NCI-H446 (cell line): ENCODE measurements at places on chromosomes 16 and 17.

DNA sequence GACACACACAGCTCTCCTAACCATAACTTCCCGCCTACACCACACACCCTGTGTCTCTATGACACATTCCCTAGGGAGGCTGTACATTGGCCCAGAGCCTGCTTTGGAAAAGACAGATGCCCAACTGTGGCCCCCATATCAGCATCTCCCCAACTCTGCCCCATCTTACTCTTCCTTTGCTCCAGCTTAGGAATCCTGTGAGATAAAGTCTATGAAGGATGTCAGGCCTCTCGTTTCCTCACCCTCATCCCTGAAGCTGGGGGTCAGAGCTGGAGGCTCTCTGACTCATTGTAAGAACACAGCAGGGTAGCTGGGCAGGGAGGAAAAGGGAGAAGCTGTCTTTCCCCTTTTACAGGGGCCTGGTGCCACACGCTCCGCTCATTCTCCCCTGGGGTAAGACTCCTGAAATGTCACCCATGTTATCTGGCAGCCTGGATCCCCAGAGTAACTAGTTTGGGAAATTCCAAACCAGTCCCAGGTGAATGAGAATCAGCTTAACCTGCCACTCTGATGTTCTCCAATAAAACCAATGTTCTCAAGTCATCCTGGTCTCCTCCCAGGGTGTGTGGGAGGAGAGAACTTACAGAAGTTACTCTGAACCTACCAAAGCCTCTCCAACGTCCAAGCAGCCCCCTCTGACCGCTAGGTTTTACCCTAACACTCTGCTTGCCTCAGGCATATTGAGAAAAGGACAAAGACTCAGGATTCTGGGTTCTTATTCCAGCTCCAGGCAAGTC lies 2.8 kb downstream of the RAPGEFL1 start:
- DNase-seq = no peak

GRCh38 chr16:21257284-21257683 lies 20.8 kb downstream of the CRYM start:
- DNase-seq = no peak

- DNase-seq = no peak
Observed at GRCh38 chr17:74085434-74085833, 118.0 kb upstream of the RPL38 start.

DNA sequence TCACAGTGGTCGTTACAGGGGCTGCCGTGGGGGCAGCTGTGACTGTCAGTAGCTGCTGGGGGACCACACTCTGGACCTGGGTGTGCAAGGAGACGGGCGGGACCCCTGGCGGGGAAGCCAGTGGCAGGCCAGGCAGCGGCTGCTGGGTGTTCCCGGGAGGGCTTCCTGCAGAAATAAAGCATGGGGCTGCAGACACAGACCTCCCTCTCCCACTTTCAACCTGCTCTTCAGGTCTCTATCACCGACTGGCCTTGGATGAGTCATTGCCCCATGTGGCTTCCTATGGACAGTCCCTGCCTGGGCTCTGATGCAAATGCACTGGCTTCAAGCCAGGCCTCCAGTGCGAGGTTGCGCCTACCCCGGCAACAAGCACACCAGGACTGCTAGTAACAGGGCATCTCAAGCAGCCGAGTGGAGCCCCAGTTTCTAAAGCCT lies 17.2 kb downstream of the SREBF1 start:
- DNase-seq = peak; percentile 46

DNA sequence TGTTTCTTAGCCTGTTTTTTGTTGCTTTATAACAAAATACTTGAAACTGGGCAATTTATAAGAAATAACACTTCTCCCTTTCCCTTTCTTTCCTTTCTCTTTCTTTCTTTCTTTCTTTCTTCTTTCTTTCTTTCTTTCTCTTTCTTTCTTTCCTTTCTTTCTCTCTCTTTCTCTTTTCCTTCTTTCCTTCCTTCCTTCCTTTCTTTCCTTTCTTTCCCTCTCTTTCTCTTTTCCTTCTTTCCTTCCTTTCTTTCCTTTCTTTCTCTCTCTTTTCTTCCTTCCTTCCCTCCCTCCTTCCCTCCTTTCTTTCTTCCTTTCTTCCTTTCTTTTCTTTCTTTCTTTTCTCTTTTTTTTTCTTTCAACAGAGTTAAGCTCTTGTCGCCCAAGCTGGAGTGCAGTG lies 27.8 kb downstream of the FAM20A start:
- no peak for DNase-seq

GRCh38 chr17:33751702-33752065 lies 458.6 kb upstream of the ASIC2 start:
- no peak for DNase-seq

- no peak for DNase-seq
Observed at GRCh38 chr17:55413825-55414489, 7.7 kb downstream of the MMD start.

- DNase-seq = no peak
Observed at GRCh38 chr17:82332669-82333278, 792 bp downstream of the SECTM1 start.

- DNase-seq = no peak
Observed at GRCh38 chr17:5804251-5804650, 219.9 kb upstream of the NLRP1 start.

DNA sequence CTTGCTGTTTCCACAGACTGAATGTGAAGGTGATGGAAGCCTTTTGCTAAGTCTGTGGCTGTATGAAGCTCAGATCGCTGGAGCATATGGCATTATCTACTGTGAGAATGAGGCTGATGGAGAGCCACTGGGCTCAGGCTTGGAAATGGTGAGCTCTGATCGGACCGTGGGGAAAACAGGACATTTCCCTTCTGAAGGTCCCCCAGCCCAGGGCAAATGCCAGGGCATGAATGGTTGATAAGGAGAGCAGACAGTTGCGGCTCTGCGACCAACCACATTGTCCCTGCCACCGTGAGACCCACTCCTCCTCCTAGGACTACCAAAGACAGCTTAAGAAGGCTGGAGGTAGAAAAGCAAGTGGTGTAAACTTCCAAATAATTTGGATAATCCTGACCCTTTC lies 4.7 kb upstream of the CUEDC1 start:
- no peak for DNase-seq

GRCh38 chr17:30790279-30790678 lies 34.2 kb downstream of the CRLF3 start:
- no peak for DNase-seq

- no peak for DNase-seq
Observed at GRCh38 chr16:86479419-86479818, 30.9 kb upstream of the FOXF1 start.
